ENCODE measurements at places on chromosomes 3 and 15.

DNA sequence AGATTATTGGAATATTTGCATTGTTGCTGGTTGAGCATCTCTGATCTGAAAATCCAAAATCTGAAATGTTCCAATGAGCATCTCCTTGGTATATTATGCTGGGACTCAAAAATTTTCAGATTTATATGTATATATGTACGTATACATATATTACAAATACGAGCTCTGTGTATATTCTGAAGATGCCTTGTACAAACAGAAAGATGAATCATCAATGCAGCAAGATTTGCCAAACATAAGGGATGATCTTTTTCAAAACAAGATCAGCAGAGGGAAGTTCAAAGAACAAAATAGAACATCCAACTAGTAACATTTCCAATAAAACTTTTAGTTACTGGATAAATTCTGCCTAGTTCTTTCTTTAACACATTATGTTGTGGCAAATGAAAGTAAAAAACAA is 42.5 kb downstream of the HERC1 start:
- no peak for DNase-seq

GRCh38 chr3:8457039-8457438 is 44.6 kb upstream of the LMCD1 start:
- DNase-seq, result no peak

GRCh38 chr3:54343495-54343894 is 221.1 kb downstream of the CACNA2D3 start:
- no peak for DNase-seq

- no peak for DNase-seq
These were observed 23.4 kb upstream of the TNK2 start for GRCh38 chr3:195931582-195932273.

- no peak for DNase-seq
These were observed 4.8 kb downstream of the GASK1A start for GRCh38 chr3:42983927-42984326.

GRCh38 chr15:36506733-36507356 is 72.6 kb upstream of the CDIN1 start:
- DNase-seq, result no peak

- no peak for DNase-seq
These were observed 625.4 kb upstream of the TBL1XR1 start for GRCh38 chr3:177822681-177823096.

- DNase-seq, result no peak
These were observed 73.2 kb downstream of the TBC1D2B start for GRCh38 chr15:78004222-78004727.

DNA sequence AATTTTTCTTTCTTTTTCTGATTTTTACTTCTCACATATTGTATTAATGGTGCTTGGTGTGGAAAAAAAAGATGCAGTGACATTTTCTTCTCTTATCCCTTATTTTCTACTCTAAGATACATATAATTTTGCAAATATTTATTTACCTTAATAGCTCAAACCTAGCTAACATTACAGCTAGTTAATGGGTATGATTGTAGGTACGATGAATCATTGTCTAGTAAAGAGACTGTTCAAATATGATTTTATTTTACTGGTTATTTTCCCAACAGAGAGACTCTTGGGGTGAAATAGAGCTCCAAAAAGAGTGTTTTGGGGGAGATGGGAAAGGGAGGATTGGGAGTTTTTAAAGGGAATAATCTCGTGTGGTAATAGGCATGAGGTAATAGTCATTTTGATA is 206.0 kb downstream of the RBMS3 start:
- DNase-seq, result no peak

GRCh38 chr3:129663930-129664646 is 57.6 kb upstream of the PLXND1 start:
- no peak for DNase-seq

DNA sequence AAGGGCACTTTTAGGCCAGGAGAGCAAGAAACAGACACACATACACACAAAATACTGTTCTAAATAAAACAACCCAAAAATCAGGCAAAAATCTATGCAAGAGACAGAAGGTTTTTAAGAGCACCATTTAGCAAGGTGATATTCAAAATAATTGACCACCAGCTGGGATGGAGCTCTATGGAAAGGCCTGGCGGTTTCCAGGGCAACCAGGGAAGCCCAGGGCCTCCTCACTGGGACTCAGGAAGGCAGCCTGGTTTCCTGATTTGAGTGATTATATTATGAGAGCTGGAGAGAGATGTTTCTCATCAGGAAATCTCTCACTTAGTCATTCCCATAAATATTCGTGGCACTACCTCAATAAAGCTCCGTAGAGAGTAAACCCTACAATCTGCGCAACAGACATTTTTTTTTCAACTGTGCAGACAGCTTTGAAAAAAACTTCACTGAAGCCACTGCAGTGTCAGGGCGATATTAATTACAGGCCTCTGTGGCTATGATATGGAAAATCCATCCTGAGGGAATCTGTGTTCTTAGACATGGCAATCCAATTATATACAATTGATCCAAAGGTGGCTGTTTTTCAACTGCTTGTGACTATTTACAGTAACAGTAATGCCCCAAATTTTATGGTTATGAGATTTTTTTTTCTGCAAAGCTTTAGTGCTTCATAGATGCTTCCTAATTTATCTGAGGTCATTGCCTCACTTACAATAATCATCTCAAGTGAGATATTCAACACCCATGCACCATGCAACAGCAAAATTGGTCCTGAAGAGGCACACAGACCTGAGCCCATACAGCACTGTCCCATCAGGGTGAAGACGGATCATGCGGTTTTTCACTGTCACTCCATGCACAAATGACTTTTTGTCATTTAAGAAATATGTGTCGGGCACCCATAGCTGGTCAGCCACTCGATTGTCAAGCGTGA is 152.1 kb downstream of the GABRB3 start:
- no peak for DNase-seq

- DNase-seq, result no peak
These were observed 181.3 kb upstream of the WNT5A start for GRCh38 chr3:55668359-55668758.

DNA sequence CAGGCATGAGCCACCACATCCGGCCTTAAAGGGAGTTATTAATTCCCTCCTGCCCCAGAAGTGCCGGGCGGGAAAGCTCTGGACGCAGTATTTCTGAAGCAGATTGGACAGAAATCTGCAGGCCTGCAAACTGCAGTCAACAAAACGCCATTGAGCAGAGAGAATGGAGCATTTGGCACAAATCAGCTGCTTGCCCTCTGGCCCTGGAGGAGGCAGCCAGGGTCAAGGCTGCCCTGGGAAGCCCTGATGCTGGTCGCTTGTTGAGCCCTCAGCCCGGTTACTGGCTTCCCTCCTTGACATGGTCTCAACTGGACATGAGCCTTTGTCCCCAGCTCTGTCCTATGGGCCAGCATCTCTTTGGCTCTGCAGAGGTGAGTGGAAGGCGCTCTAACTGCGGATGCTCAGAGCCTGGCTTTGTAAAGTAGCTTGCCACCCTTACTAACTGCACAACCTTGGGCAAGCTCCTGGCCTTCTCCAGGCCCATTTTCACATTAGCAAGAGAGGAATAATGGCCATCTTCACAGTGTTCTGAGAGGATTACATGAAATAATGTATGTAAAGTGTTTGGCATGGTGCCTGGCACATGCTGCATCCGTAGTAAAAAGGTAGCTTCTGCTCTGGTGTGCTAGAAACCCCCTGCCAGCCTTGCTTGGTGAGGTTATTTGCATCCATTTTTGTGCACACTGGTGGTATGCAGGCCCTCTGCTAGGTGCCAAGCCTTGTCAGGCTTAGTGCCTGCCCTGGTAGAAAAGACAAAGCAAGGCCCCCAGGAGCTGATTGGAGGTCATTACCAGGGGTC is 4.1 kb downstream of the SEMA4B start:
- no peak for DNase-seq

GRCh38 chr3:81426826-81427577 is 334.4 kb downstream of the GBE1 start:
- DNase-seq, result no peak

GRCh38 chr15:39797407-39797806 is 14.8 kb upstream of the FSIP1 start:
- DNase-seq, result no peak

- DNase-seq, result no peak
These were observed 31.9 kb downstream of the CMTM7 start for GRCh38 chr3:32423534-32423933.
